ENCODE measurements at places on chromosomes 2 and 18. TPM values are rescaled to one million over a fixed set of nuclear protein-coding genes. Genes with fewer than 3 reads are reported as not detected.

The FBXO36 gene
- polyA plus RNA-seq = 0.57 TPM

The HMSD gene
- 0.55 TPM for polyA plus RNA-seq

The MEP1B gene
- polyA plus RNA-seq = not detected

The CD8B2 gene
- 0.10 TPM for polyA plus RNA-seq

The MOGAT1 gene
- 0.05 TPM for polyA plus RNA-seq

The NOSTRIN gene
- polyA plus RNA-seq = 6.3 TPM

The PSMA8 gene
- 0.04 TPM for polyA plus RNA-seq

The SRBD1 gene
- polyA plus RNA-seq = 3.1 TPM

The LRPPRC gene
- 11.2 TPM for polyA plus RNA-seq

The CDH19 gene
- 0.79 TPM for polyA plus RNA-seq

The KLHL14 gene
- 0.09 TPM for polyA plus RNA-seq

Data from esophagus (tissue), 2 donors.